HFF-Myc (cell line): ENCODE measurements at places on chromosomes 4 and X.

GRCh38 chrX:136907621-136908020, 27.1 kb upstream of the RBMX start:
- no peak for DNase-seq

GRCh38 chrX:74490247-74490646, 69.0 kb downstream of the SLC16A2 start:
- DNase-seq = no peak

- DNase-seq = no peak
These were observed 199.2 kb downstream of the SHROOM3 start for GRCh38 chr4:76634220-76634619.

- DNase-seq = no peak
These were observed 85.9 kb downstream of the UGT8 start for GRCh38 chr4:114684462-114684861.

DNA sequence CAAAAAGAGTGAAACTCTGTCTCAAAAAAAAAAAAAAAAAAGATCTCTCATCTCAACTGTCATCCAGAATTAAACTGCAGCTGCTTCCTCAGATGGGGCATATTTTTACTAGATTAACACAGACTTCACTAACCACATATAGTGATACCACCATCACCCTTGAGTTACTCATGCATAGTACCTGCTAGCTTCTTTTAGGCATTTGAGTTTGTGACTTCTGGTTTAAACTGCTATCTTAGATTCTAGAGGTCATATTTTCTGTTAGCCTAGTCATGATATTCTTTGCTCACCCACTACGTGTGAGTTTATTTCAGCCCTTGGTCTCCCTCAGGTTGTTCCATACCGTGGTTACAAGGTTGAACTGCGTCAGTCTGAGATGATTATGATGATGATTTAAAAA, 154.9 kb upstream of the BMP3 start:
- no peak for DNase-seq

DNA sequence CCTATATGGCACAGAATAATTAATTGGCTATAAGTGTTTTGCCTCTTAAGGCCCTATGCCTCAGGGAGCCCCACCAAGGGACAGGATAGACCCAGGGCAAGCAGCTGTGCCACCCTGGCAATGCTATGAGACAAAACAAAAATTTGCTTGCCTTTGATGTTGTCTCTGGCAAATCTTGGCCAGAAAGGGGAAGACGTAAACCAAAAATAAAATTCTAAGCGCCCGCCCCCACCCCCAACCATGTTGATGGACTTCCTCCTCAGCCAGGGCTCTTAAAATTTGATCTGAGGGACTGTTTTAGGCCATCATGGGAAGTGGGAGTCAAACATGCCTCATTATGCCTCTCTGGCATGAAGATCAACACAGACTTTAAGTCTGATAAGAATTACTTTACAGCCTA, 130.5 kb upstream of the APOOL start:
- no peak for DNase-seq

GRCh38 chrX:150463566-150463965, 100.4 kb downstream of the MAMLD1 start:
- no peak for DNase-seq

- no peak for DNase-seq
These were observed 52.8 kb downstream of the PRDM5 start for GRCh38 chr4:120869613-120870278.

GRCh38 chr4:189420572-189420971, 520.1 kb upstream of the FRG1 start:
- no peak for DNase-seq

DNA sequence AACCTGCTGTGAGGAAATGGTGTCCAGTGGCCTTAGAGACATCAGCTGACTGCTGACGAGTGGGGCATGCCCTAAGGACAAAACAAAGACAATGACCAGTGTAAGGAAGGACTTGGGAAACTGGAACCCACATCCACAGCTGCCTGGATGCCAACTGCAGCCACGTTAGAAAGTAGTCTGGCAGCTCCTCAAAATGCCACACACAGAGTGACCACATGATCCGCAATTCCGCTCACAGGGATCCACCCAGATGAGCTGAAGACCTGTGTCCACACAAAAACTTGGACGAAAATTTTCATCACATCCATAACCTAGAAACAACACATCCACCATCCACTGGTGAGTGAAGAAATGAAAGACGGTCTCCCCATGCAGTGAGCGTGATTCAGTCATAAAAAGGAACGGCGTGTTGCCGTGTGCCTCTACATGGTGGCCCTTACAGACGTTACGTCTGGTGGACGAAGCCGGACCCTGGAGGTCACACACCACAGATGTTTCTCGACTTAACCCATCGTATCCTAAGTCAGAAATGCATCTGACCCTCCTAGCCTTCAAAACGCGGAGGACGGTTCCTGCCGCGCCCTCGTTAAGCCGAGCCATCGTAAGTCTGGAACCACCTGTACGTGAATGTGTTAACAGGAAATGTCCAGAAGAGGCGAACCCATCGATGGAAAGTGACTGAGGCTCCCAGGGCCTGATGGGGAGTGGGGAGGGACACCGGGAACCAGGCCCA, 40.6 kb upstream of the MXD4 start:
- no peak for DNase-seq

DNA sequence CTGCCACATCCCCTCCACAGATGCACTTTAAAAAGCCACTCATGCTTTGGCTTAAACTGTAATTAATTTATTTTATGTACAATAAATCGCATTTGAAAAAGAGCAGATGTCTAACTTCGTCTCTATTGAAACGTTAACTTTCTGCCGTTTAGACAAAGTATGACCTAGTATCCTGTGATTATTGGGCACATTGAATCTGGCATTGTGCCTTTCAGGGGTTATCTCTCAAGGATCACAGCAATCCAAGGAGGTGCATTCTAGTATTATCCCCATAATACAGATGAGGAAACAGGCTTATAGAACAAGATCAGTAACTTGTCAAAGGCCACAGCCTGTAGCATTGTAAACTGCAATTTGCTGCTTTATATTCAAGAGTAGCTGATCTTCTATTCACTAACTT, 4.6 kb downstream of the RASL11B start:
- no peak for DNase-seq

DNA sequence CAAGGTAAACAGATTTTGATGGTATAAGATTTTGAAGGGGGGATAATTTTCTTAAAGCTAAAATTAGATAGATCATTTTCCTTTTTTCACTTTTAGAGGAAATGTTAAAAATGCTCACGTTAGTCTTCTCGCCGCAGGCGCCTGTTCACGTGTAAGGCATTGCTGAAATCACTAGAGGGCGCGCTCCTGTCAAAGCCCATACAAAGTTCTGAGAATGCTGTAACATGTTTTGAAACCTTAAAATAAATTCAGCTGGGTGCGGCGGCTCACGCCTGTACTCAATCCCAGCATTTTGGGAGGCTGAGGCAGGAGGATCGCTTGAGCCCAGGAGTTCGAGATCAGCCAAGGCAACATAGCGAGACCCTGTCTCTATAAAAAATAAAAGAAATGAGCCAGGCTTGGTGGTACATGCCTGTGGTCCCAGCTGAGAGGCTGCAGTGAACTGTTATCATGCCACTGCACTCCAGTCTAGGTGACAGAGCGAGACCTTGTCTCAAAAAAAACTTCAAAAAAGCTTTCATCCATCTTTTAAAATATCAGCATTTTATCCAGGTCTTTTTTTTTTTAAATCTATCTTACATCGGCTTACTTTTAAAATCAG, 138.0 kb downstream of the RBMX2 start:
- no peak for DNase-seq

- DNase-seq = no peak
These were observed 1.1 kb upstream of the EDNRA start for GRCh38 chr4:147479786-147480185.

DNA sequence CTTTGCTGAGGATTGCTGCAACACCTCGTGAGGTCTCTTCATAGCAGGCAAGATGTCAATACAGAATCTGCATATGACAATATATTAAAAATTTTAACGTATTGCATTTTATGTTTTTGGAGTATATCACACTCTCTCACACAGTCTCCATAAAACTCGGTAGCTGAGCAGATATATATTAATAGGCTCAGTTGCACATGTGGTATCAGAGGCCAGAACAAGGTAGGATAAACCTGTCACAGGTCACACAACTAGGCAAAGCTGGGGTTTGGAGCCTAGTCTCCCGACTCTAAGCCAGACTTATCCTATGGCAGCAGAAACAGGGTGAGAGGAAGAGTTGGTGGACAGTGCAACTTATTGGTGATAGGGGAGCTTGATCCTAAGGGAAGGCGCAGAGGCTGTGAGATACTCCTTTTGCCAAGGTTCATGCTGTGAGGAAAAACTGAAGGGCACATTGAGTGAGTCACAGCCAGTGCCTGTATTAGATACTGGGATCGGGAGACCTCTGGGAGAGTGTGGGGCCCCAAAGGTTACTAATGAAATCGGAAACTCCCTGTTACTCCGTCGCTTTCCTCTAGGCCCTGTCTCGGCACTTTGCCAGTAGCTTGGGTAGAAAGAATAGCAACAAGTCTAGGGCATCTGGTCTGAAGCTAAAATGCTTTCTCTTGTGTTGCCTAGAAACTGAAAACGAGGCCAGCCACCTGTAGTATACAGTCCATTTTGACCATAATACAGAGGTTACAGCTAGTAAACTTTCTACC, 195.7 kb downstream of the ARHGAP10 start:
- peak; percentile 72 for DNase-seq

- DNase-seq = no peak
These were observed 84.5 kb downstream of the MAGEB17 start for GRCh38 chrX:16251782-16252181.

DNA sequence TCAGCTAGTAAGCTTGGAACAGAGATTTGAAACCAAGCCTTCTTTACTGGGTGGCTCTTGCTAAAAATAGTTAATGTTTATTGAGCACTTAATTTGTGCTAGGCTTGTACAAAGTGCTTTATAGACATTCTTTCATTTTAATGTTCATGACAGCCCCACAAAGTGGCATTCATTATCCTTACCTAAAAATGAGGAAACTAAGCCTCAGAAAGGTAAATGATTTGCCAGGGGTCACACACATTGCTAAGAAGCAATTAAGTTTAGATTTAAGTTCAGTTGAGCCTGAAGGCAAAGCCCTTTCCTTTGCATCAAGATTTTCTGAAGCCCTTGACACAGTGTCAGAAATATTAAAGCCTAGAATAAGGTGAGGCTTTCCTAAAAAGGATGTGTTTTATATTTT, 327.5 kb upstream of the FGF13 start:
- DNase-seq = no peak

- DNase-seq = no peak
These were observed 4.3 kb downstream of the RHOH start for GRCh38 chr4:40200875-40201801.

DNA sequence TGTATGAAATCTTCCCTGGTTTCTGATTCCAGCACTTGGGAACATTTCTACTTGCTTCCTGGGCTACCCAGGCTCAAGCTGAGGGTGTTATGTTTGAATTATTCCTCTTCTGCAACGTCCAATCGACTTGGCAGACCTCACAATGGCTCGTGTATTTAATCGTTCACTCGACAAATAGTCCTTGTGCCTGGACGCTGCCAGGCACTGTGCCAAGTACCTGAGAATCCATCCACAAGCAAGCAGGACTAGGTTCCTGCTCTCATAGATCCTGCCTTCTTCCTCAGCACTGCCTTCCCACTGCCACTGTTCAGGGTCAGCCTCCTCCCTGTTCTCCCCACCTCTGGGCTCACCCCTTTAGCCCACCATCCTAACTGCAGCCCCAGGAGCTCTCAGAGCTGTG, 113.3 kb downstream of the EFNB1 start:
- DNase-seq = no peak
